ENCODE measurements at places on chromosomes 6 and 20.

DNA sequence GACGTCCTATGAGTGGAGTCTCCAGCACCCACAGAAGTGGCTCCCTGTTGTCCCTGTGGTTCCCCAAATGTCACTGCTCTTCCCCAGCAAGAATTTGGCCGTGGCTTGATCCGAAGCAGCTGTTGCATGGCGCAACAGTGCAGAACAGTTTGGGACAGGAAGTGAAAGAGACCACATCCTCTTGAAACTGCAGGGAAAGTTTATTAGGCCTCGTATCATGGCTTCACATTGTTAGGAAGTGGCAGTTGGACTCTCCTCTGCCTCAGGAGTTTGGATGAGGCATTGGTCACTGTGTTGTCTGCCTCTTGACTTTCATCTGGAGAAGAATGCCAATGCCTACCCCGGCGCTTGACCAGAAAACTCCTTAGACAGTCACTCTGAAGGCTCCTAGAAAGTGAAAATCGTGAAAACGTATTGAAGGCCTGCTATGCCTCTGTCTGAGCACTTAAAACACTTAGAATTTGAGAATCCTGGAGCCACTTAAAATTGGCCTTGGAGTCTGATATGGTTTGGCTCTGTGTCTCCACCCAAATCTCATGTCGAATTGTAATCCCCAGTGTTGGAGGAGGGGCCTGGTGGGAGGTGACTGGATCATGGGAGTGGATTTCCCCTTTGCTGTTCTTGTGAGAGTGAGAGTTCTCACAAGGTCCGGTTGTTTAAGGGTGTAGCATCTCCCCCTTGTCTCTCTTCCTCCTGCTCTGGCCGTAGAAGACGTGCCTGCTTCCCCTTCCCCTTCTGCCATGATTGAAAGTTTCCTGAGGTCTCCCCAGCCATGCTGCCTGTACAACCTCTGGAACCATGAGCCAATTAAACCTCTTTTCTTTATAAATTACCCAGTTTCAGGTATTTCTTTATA, 334.9 kb upstream of the JARID2 start:
- DNase-seq, result no peak

GRCh38 chr6:80742481-80742880, 636.0 kb downstream of the BCKDHB start:
- DNase-seq, result no peak

DNA sequence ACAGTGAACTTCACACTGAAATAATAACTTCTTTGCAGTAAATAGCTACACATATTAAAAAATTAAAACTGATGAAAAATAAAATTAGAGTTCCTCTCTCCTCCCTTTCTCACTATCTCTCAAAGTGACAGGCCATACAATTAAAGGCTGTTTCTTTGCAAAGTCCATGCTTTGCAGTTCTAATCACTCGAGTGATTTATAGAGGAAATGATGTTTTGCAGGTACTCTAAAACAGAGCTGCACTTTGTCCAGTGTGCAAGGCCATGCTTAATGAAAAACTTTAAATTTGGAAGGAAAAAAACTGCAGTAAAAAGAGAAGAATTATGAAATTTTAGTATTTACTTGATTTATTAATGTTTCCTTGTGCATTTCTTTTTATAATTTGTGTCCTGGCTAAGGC, 112.5 kb downstream of the GMDS start:
- DNase-seq, result no peak

DNA sequence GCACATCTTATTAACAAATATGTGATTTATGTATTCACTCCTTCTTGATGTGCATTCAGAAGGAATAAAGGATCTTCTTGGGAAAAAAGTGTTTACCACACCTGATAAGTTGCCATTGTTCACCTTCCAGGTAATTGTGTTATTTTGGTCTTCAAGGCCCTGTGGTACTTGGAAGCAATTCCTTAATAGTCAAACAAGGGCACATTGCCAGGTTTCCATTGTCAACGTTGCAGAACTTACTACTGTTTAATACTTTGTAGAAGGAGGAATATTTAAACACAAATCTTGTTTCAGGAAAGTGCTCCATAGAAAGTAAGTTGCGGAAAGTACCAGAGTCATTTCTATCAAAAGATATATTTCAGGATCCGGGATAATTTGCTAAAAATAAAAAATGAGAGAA, 129.5 kb upstream of the SGK1 start:
- DNase-seq, result no peak

DNA sequence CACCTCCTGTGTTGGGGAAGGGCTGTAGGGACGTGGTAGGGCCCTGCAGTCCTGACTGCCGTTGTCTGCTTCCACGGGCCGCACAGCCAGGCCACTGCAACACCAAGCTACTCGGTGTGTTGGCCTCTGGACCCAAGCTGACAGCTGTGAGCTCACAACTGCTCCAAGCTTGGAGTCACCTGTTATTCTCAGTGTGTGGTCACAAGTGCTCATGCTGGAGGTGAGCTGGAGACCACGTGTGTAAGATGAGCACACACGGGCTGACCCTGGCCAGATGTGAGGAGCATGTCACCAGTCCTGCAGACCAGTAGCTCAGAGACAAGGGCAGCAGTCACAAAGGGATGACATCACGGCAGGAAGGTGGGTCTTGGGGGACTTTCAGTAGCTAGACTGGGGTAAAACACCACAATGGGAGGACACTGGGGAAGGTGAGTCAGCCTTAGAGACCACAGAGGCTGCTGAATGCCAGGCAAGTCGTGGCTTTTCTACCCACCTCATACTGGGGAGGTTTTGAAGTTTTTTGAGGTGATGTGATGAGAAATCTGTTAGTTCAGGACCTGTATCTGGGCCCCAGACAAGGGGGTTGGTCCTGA, 87.3 kb downstream of the FAM120B start:
- peak; percentile 34 for DNase-seq

DNA sequence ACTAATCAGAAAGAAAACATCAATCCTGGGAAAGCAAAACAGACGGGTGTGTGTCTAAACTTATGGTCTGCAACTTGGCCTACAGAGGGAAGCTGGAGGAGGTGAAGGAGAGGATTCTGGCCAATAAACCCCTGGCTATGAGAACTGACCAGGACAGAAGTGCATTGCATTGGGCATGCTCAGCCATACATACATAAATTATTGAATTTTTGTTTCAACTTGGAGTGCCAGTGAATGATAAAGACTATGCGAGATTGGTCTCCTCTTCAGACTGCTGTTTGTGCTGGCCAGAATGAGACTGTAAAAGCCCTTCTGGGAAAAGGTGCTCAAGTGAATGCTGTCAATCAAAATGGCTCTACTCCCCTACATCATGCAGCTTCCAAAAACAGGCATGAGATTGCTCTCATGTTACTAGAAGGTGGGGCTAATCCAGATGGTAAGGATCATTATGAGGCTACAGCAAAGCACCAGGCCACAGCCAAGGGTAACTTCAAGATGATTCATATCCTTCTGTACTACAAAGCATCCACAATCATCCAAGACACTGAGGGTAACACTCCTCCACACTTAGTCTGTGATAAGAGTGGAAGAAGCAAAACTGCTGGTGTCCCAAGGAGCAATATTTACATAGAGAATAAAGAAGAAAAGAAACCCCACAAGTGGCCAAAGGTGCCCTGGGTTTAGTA, 17.4 kb downstream of the ADNP start:
- DNase-seq, result no peak
